ENCODE measurements at places on chromosomes 1 and 21. TPM values are rescaled to one million over a fixed set of nuclear protein-coding genes. Genes with fewer than 3 reads are reported as not detected.

GRCh38 chr1:4461726-4462290 is 192.6 kb upstream of the AJAP1 start:
- DNase-seq: no peak

The CNR2 gene
- not detected for polyA plus RNA-seq

The ATP6V1G3 gene
- not detected for polyA plus RNA-seq

DNA sequence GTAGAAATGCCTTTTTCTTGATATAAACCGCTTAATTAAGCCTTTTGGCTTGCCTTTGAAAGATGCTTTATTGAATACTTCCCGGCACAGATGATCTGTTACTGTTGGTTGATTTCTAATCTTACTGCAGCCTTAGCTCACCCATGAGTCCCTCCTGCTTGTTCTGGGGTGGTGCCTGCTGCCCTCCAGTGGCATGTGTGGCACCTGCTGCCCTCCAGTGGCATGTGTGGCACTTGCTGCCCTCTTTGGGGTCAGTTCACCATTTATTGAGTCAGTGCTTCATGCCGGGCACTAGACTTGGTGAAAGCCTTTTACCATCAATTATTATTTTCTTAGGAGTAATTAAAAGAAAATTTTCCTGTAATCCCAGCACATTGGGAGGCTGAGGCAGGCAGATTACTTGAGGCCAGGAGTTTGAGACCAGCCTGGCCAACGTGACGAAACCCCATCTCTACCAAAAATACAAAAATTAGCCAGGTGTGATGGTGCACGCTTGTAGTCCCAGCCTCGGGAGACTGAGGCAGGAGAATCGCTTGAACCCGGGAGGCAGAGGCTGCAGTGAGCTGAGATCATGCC is 54.3 kb downstream of the ADARB1 start:
- DNase-seq: peak; percentile 76

The RPTN gene
- polyA plus RNA-seq: 0.31 TPM

The TMEM79 gene
- polyA plus RNA-seq: 1.5 TPM

GRCh38 chr1:87404296-87404695 is 75.6 kb downstream of the LMO4 start:
- DNase-seq: no peak

The TAS1R1 gene
- 0.08 TPM for polyA plus RNA-seq

DNA sequence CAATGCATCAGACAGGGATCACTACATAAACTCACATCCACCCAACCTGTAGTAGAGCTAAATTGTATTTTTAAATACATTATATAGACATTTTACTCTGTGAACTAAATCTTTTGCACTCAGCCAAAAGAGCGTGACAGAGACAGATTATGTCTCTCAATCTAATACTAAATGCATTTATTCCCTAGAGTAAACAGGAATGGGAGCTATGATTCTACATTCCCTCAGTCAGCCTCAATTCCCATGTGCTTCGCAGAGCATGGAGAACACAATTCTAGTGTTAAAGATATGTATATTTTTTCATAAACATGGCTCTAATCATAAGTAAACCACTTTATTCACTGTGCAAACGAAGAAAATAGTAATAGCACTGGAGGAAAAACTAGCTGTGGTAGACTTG is 16.5 kb downstream of the PIGK start:
- DNase-seq: no peak

All from stomach (tissue), 19 donors.